ENCODE measurements at places on chromosomes 7 and 10.

DNA sequence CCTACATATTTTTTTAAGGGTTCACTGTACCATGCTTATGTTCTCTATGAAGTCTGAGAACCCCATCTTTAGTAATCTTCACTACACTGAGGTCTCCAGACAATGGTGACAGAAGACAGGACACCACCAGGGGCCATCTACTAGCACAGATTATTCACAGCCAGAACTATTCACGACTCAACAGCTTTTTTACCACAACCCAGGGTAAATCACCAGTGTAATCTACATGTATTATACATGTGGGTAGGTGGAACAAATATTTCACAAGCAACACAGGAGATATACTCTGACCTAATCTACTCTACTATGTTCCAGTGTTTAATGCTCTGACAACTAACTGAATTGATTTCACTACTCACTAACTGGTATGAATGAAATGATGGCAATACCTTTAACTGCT is 136.1 kb downstream of the ELMO1 start:
- DNase-seq, result no peak

- DNase-seq, result no peak
Measured at GRCh38 chr7:77734659-77735421, 38.6 kb downstream of the RSBN1L start.

- no peak for DNase-seq
Measured at GRCh38 chr10:24887855-24888231, 64.6 kb downstream of the PRTFDC1 start.

- peak; percentile 46 for DNase-seq
Measured at GRCh38 chr10:128186959-128187787, 61.0 kb upstream of the MKI67 start.

DNA sequence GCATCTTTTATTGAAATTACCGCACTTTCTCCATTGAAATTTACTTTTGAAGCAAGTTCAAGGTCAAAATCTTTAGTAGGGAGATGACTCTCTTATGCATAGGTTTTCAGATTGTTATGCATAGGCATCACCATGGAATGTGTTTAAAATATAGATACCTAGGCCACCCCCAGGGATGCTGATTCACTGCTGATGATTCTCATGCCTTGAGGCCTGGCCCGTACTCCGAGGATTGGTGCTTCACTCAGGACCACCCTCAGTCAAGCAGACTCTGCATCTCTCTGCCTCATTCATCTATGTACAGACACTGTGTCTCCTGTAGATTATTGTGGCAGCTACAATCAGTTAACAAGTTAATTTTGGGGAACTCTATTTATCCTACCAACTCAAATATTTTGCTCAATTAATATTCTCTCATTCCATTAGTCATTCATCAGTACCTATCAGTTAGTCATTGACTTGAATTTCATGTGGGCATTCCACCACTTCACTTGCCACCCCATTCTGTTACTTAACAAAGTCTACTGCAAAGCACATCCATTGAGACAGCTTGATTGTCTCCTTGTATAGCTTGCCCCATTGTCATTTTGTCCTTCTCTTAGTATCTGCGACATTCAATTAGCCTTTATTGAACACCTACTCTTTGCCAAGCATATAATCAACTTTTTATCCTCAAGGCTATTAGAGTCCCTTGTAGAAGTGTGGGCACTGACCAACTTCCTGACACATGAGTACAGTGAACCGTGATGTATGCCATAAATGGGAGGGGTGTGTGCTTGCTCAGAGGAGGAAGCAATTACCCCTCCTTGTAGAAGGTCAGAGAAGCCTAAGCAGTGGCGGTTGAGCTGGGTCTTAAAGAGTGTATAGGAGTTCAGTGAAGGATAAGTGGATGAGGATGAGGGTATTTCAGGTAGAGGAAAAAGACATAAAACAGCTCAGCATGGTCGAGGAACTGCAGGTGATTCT is 255.6 kb upstream of the BMPER start:
- DNase-seq, result no peak

DNA sequence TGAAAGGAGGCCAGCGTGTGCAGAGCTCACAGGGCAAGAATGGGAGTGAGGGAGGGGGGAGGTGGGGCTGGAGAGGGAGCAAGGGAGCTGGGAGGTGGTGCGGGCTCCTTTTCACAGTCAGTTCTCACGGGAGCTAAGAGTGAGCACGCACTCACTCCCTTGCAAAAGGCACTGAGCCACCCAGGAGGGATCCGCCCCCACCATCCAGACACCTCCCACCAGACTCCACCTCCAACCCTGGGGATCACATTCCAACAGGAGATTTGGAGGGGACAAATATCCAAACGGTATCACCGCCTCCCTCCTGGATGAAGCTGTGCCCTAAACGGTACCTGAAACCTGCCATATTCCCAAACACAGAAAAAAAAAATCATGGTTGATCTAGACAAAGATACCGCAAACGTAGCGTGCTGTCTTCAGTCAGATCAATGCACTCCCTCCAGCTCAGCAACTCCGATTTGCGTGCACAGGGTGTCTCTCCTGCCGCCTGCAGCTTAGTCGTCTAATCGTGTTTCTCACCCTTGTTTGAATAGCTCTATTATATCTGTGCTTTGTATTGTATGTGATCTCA is 20.3 kb upstream of the PRKAG2 start:
- DNase-seq, result no peak

- DNase-seq, result no peak
Measured at GRCh38 chr10:71889388-71889987, 38.4 kb upstream of the PSAP start.

DNA sequence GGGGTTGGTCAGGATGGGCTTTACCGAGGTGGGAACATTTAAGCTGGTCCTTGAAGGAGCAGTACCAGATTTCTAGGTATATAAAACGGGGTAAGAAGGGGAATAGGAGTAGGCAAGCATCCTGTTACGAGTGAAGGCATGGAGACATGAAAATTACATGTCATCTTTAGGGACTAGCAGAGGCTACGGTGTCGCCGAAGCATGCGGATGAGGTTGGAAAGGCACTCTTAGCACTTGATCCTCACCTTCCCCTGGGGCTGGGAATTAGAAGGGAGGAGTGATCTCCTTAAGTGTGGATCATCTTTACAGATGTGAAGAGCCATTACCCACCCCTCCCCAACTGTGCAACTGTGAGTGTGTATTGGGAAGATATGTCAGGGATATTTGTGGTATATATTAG is 13.8 kb upstream of the ZRANB1 start:
- no peak for DNase-seq

- DNase-seq, result no peak
Measured at GRCh38 chr10:128064970-128065580, 61.1 kb downstream of the MKI67 start.

DNA sequence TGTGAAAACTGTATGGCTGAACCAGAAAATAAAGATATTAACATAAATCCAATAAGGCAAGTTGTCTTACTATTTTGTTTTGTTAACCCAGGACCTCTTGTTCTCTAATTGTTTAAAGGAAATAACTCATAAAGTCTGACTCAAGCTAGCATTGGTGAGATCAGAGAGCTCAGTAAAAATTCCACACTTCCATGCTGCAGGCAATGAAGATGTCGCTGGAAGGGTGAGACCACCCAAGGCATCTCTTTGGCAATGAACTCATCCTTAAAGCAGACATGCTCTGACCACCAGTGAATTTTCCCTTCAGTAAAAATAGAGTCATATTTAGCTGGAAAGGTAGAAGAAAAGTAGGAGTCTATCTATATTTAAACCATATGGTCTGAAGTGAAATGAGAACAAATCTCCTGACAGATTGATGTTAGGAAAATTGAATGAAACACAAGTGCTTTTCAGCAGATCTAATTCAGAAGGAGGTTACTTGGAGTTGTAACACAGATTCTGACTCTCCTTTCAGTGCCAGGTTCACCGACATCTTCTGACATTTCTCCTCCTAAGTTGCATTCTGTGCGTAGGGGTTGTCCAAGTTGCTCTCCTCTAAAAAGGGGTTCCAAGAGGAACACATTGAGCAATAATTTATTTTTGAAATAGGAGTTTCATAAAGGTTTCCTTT is 32.8 kb upstream of the VIPR2 start:
- no peak for DNase-seq

DNA sequence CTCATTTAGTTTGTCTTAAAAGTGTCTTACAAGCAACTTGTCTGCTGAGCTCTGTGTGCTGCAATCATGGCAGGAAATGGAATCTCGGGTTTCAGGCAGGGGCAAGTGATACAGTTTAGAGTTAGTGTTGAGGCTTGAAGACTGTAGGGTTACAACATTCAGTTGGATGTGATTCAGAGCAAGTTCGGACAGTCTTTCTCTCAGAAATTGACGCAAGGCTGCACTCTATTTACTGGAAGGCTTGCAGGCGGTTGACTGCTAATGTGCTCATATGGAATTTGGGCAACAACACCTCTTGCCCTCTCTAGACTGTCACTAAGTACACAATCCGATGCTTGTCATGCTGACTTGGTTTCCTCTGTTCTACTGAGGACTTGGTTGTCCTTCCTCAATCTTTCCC is 161.7 kb upstream of the BMPER start:
- DNase-seq, result no peak

GRCh38 chr7:26074919-26075318 is 77.1 kb upstream of the NFE2L3 start:
- no peak for DNase-seq

DNA sequence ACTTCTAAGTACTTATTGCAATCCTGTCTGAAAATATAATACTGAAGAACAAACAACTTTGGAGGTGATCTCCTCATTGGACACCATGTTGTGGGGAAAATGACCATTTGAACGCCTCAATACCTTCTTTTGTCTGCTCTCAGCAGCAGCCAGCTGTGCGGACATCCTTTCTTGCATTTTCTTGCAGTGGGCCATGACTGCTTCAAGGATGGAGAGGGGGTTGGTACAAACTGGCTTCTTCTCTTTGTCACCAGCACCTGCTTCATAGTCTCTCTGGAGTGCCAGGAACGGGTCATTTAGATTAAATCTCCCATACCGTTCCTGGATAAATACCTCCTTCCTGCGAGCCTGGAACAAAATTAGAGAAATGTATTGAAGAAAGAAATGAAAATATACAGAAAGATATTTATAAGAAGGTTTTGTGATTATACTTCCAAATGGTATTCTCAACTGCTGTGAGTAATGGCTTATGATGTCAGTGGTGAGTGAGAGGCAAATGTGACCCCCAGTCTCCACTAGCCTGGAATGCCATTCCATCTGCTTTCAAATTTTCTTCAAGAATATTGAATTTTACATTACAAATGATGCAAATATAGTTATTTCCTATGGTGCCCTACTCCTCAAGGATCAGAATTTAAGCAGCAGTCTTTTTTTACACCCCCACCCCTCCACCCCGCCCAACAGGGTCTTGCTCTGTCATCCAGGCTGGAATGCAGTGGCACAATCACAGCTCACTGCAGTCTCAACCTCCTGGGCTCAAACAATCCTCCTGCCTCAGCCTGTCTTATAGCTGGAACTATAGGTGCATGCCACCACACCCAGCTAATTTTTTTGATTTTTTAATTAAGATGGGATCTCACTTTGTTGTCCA is 62.4 kb downstream of the CTTNBP2 start:
- no peak for DNase-seq

GRCh38 chr10:60835049-60835448 is 56.8 kb downstream of the CDK1 start:
- no peak for DNase-seq

DNA sequence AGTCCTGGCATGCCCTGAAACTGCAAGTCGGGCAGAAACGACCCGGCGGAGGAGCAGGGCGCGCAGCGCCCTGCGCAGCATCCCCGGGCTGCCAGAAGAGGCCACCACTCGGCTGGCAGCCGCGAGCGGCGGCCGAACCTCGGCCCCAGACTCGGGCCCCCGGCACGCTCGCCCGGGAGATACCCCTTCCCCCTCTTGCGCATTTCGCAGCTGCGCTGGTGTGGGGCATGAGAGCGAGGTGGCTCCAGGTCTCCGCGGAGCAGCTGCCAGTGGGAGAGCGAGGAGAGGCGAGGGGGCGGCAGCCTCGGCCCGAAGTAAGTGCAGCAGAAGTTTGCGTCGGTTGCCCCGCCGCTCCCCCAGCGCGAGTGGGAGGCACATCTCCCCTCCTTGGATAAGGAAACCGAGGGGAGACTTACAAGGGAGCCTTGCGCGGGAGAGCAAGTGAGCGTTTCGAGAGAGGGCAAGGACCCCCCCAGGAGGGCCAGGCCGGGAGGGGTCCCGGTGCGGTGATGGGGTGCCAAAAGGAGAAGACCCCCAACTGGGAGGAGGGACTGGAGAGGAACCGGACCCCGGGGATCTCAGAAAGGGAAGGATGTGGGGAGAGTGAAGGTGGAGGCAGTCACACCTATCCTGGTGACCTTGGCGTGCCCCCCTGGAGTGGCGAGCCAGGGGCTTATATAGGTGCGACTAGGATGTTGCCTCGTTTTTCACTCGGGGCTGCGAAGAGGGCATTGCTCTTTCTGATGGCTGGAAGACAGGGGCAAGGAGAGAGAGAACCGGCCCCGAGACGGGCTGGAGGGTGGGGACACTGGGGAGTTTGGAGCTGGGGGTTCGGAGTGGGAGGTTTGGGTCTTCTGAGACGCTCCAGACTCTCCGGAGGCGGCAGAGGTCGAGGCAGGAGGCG is 256.3 kb downstream of the OTUD1 start:
- DNase-seq, result no peak

DNA sequence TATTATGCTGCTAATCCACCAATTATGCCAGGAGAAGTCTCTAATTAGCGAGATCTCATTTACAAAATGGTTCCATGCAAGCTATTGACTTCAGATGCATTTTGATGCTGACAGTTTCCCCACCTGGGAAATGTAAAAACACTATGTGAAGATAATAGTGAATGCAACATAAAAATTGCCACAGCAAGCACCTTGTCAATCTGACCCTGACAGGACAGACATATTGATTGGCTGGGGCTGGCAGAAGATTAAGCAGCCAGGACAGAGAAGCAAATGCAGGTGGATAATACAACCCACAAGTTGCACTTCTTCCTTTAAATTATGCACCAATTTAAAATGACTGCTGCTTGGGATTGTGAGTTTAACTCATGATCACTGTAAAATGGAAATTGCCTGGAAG is 642.8 kb upstream of the POT1 start:
- DNase-seq, result no peak

- DNase-seq, result no peak
Measured at GRCh38 chr10:121694327-121694965, 96.2 kb upstream of the FGFR2 start.

DNA sequence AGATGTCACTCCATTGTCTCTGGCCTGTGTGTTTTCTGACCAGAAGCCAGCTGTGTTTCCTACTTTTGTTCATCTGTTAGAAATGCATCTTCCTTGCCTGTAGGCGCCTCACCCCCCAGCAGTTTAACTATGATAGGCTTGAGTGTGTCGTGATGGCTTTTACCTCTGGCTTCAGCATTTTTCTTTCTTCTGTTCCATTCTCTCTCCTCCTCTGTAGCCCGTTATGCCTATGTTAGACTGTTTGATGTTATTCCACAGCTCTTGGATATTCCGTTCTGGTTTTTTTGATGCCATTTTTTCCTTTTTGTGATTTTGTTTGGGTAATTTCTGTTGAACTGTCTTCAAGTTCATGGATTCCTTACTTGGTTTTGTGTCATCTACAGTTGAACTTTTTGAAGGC is 17.9 kb downstream of the MMP21 start:
- no peak for DNase-seq

GRCh38 chr7:30984359-30985107 is 20.8 kb downstream of the GHRHR start:
- DNase-seq, result no peak

DNA sequence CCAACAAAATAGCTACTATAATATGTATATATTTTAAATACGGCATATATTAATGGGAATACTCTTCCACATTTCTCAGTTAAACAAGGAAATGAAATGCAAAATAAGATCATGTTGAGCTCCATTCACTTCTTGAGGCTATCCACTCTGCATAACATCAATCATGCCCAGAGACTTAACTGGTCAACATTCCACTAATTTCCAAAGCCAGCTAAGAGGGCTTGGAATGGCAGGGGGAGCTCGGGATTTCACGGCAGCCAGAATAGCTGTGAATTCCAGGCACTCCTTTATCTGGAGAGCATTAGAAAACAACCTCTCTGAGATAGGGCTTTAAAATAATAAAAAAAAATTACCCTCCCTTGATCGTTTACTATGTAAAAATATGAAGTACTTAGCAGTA is 194.9 kb upstream of the CDCA7L start:
- DNase-seq, result no peak

Data from CD4-positive, alpha-beta T cell treated with Interleukin-6 at 100 ng/mL for 8 hours (primary cell).